Osteoblast (primary cell): ENCODE measurements at places on chromosomes 5 and 9. TPM values are rescaled to one million over a fixed set of nuclear protein-coding genes. Genes with fewer than 3 reads are reported as not detected.

DNA sequence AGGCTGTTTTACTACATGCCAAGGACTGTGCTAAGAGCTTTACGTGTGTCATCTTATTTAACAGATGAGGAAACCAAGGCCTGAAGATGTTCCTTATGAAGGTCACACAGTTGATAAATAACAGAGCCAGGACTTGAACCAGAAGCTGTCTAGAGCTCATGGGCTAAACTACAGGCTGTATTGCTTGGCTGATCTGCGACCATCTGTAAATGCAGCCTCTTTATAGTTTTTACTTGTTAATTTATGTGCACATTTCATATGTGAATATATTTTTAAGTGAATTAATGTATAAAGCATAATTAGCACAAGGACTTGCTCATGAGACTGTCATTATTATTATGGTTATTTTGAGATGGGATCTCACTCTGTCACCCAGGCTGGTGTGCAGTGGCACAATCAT, 19.3 kb upstream of the GNPDA1 start:
- no peaks in the 10 kb centered on the region for H3K36me3 ChIP-seq
- no peaks in the 10 kb centered on the region for H3K4me1 ChIP-seq
- no peak overlapping the region for H3K4me3 ChIP-seq
- no peak for DNase-seq

Gene C8G
- total RNA-seq = 1.2 TPM in 1 of 2 replicates, not detected in the other

DNA sequence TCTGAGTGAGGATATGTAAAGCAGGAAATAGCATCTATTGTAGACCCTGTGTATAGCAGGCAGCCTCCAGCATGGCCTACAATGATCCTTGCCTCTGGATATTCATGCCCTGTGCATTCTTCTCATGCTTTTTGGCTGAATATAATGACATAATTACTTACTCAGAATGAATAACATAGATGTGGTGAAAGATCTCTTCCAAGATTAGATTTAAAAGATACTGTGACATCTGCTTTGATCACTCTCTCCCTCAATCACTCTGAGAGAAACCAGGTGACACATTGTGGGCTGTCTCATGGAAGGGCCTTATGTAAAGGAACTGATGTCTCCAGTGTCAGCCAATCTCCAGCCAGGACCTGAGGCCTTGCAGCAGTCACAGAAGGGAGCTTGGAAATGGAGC, 376.7 kb downstream of the DNAH5 start:
- H3K27ac ChIP-seq = peak overlapping the region; percentile 55
- H3K4me3 ChIP-seq = no peak overlapping the region
- no peaks in the 10 kb centered on the region for H3K36me3 ChIP-seq
- DNase-seq = peak; percentile 78
- no peaks in the 10 kb centered on the region for H3K27me3 ChIP-seq

DNA sequence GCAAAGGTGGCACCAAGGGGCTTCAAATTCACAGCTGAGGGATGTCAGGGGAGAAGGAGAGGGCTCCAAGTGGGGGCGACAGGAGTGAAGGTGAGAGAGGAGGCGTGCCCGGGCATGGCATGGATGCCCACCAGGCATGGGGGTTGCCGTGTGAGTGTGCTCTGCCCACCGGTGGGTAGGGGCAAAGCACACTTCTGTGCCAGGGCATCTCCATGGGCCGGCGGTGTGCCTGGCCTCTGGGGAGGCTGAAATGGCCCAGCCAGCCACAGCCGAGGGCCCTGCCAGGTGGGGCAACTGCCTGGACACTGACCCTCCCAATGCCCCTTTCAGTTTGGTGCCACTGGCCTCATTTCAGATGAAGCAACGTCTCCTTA, 14.0 kb upstream of the RNU6ATAC start:
- H3K36me3 ChIP-seq = no peaks in the 10 kb centered on the region
- no peak overlapping the region for H3K27ac ChIP-seq
- H3K4me3 ChIP-seq = no peak overlapping the region
- H3K4me1 ChIP-seq = peaks cover 10% of the 10 kb centered on the region
- DNase-seq = peak; percentile 79
- H3K27me3 ChIP-seq = peaks cover 18% of the 10 kb centered on the region

Gene IL7R
- 2.2 and 2.7 TPM in 2 replicates for total RNA-seq

DNA sequence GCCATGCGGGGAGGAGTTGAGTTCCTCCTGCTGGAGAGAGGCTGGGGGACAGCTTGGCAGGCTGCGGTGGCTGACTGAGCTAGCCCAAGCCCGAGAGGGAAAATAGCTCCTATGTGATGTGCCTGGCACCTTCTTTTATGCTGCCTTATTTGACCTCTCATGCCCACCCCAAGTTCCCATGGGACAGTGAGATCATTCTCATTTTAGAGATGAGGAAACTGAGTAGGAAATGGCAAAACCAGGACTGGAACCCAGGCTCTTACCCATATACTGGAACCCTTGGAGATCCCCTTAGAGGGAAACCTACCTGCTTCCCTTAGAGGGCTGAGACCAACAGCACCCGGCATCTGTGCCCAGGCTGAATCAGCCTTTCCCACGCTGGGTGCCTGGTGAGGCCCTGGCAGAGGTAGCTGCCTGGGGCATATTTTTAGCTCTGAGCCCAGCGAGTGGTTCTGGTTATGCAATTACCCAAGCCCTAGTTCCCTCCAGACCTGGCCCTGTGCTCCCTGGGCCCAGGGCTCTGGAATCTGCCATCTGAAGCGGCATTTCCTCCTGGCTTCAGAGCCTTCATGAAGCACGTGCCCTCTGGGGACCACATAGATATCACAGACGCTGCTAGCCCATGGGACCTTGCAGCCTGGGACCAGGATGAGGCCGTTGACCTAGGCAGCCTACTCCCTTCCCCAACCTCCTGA, 23.6 kb downstream of the COL27A1 start:
- peaks cover 24% of the 10 kb centered on the region for H3K4me1 ChIP-seq
- no peak for DNase-seq
- H3K4me3 ChIP-seq = no peak overlapping the region
- H3K27ac ChIP-seq = no peak overlapping the region

Gene SEC24A
- 30.0 and 30.6 TPM in 2 replicates for total RNA-seq

DNA sequence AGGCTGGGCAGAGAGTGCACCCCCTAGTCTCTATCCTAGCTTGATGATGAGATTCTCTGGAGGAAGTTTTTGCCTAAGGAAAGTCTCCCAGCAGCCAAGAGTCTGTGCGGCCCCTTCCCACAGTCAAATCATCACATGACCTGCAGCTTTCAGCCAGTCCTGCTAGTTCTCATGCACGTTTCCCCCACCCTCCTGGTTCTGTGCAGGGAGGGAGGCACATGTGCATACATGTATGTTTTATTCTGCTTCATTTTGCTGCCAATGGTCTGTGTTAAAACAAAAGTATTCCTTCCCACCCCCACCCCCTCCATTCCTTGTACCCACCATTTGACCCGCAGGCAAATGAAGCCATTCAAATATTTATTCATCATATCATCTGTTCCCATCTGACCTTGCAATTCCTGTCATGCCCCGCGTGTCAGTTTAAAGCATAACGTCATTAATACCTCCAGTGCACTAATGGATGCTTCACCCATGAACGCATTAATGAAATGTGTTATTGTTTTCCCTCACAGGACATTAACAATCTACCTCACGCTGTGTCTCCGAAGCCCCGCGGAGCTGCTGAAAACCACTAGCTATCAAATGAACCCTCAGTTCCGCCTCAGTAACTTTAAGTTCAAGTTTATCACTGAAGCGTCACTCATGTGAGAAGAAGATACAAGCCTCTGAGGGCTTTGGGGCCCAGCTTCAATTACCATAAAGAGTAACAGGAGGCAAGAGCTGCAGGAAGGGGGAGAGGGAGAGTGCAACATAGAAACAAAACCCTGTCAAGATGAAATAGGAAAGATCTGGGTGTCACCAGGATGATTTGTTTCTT, 139.6 kb downstream of the RASEF start:
- no peak overlapping the region for H3K27ac ChIP-seq
- no peaks in the 10 kb centered on the region for H3K4me1 ChIP-seq
- H3K27me3 ChIP-seq = no peaks in the 10 kb centered on the region
- no peak for DNase-seq
- no peaks in the 10 kb centered on the region for H3K36me3 ChIP-seq

- H3K27ac ChIP-seq = no peak overlapping the region
- H3K4me1 ChIP-seq = peaks cover 6% of the 10 kb centered on the region
- no peak overlapping the region for H3K4me3 ChIP-seq
- H3K36me3 ChIP-seq = no peaks in the 10 kb centered on the region
- DNase-seq = no peak
These were observed 26.8 kb upstream of the GABRP start for GRCh38 chr5:170756691-170757090.

Gene NIM1K
- total RNA-seq = 0.88 and 1.1 TPM in 2 replicates

GRCh38 chr9:23850690-23851629, 24.9 kb upstream of the ELAVL2 start:
- DNase-seq = peak; percentile 58
- no peaks in the 10 kb centered on the region for H3K4me1 ChIP-seq
- no peak overlapping the region for H3K27ac ChIP-seq
- no peaks in the 10 kb centered on the region for H3K27me3 ChIP-seq

Gene PCDHB13
- 2.1 and 2.2 TPM in 2 replicates for total RNA-seq

GRCh38 chr9:124242331-124243194, 15.2 kb upstream of the NEK6 start:
- peaks cover 10% of the 10 kb centered on the region for H3K4me1 ChIP-seq
- peak overlapping the region; percentile 62 for H3K4me3 ChIP-seq
- no peak overlapping the region for H3K27ac ChIP-seq
- H3K27me3 ChIP-seq = no peaks in the 10 kb centered on the region
- no peak for DNase-seq
- no peaks in the 10 kb centered on the region for H3K36me3 ChIP-seq

DNA sequence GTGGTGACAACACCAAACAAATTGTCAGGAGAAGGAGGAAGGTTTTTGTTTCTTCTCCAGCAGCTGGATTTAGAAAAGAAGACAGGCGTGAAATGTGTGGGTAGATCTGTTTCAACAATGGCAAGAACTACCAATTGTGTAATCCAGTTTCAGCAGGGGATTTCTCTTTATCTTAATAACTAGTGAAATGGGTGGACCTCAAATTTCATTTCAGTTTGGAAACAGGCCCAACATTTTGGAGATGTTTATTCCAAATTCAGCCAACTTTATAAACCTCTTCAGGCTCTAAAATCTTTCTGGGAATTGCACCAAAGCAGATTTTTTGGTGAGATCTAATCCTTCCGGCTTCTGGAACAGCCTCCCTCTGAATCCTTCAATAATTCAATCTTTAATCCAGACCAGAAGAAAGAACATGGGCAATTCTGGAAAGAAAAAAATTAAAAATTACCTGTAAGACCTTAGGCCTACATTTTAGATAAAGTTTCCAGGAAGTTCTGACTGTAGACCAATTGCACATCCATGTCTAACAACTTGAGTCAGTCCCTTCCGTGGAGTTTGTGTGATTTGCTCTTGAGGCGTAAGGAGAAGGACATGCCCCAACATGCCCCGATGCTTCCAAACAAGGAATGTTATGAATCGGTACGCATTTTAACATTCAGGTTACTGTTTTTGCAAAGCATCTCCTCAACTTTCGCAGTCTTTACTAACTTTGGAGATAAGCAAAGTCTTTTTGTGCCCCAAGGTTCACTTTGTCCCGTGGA, 423.6 kb downstream of the IRX1 start:
- no peak overlapping the region for H3K27ac ChIP-seq
- no peak overlapping the region for H3K4me3 ChIP-seq
- no peaks in the 10 kb centered on the region for H3K36me3 ChIP-seq
- no peaks in the 10 kb centered on the region for H3K4me1 ChIP-seq
- H3K27me3 ChIP-seq = no peaks in the 10 kb centered on the region

GRCh38 chr5:165263536-165263935, 1758.1 kb downstream of the MAT2B start:
- no peaks in the 10 kb centered on the region for H3K27me3 ChIP-seq
- H3K4me1 ChIP-seq = no peaks in the 10 kb centered on the region
- no peak overlapping the region for H3K27ac ChIP-seq
- no peaks in the 10 kb centered on the region for H3K36me3 ChIP-seq
- H3K4me3 ChIP-seq = no peak overlapping the region

DNA sequence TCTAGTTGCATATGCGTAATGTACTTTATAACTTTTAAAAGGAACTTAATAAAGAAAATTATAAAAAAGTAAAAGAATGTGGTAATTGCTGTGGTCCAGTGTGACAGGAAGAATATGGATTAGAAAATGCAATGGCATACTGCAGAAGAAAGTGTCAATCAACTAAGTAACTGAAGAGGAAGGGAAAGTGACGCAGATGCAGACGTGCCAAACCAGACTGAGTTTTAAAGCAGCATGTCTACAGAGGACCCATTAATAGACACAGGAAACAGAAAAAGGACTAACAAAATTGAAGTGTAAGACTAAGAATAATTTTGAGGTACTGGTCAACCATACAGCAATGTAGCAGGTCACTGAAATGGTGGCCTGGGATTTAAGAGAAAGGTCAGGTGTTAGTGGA, 73.3 kb downstream of the DPYSL3 start:
- peaks cover 12% of the 10 kb centered on the region for H3K4me1 ChIP-seq
- H3K27ac ChIP-seq = no peak overlapping the region
- no peaks in the 10 kb centered on the region for H3K36me3 ChIP-seq
- DNase-seq = no peak
- H3K4me3 ChIP-seq = no peak overlapping the region
- H3K27me3 ChIP-seq = no peaks in the 10 kb centered on the region

DNA sequence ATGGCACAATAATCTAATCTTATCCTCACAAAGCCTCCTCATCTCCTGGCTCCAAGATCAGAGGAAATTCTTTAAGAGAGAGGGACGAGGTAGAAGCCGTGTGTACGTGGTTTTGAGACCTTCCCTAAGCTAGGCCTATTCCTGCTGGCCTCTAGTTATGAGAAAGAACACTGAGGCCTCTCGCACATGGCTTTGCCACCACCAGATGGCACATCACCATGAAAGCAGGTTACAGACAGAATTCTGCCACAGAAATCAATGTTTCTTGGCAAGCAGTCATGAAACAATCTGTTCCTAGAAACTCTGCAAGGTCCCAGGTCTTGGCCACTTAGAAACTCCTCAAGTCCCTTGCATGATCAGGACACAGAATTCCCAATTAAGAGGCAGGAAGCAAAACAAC, 268.2 kb upstream of the TAS2R1 start:
- H3K36me3 ChIP-seq = no peaks in the 10 kb centered on the region
- no peak overlapping the region for H3K27ac ChIP-seq
- H3K4me1 ChIP-seq = no peaks in the 10 kb centered on the region
- no peak for DNase-seq

DNA sequence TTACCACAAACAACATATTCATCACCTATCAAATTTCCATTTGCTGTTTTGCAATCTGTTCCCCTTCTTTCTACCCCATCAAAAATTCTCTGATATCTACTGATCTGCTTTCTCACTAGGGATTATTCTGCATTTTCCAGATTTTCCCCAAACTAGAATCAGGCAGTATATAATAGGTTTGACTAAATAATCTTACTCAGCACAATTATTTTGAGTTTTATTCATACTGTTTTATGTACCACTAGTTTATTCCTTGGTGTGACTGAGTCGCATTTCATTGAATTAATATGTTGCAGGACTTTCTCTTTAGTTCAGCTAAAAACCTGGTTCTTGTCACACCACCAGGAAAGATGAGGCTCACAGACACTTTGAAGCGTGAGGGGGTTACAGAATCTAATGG, 131.4 kb downstream of the CYLC2 start:
- no peaks in the 10 kb centered on the region for H3K36me3 ChIP-seq
- H3K27ac ChIP-seq = no peak overlapping the region
- H3K4me1 ChIP-seq = no peaks in the 10 kb centered on the region
- no peak overlapping the region for H3K4me3 ChIP-seq
- no peak for DNase-seq
